ENCODE measurements at places on chromosomes 6 and 20.

- DNase-seq: no peak
Measured at GRCh38 chr6:137399881-137400443, 94.2 kb downstream of the OLIG3 start.

- no peak for DNase-seq
Measured at GRCh38 chr6:105892577-105893262, 193.4 kb upstream of the PRDM1 start.

DNA sequence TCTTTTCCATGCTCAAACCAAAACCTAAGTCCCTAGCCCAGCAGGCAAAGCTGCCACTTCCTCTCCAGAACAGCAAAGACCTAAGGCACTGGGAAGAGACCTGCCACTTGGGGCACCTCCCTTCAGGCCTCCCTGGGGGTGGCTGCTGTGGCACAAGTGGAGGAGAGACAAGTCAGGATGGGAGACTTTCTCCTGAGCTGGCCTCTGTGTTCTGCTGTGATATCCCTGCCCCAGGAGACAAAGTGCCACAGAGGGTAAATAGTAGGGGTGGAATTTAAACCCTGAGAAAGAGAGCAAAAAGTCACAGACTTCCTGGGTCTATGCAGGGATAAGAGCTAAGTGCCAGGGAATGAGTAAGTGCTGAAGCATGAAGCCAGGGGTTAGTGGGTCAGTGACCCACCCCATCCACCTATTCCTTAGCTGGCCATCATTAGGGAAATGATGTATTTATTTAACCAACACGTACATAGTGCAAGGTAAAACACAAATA, 84.2 kb downstream of the MRPL14 start:
- DNase-seq: no peak

DNA sequence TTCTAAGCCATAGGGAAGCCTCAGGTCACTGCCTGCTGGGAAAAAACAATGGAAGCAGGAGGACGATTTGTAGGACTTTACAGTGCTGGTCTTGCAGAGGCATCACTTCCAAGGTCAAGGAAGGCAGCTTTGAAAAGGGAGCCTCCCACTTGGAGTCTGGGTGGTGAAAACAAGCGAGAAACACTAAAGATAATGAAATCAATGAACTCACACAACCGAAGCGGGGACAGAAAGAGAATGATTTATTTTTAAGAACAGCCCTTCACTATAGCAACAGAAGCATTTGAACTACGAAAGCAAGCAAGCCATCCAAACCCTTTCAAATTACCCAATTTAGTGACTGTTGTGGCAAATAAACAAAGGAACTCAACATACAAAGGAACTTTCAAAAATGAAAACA, 227.5 kb downstream of the THBS2 start:
- no peak for DNase-seq

- DNase-seq: no peak
Measured at GRCh38 chr20:50876063-50876685, 55.1 kb downstream of the ADNP start.

DNA sequence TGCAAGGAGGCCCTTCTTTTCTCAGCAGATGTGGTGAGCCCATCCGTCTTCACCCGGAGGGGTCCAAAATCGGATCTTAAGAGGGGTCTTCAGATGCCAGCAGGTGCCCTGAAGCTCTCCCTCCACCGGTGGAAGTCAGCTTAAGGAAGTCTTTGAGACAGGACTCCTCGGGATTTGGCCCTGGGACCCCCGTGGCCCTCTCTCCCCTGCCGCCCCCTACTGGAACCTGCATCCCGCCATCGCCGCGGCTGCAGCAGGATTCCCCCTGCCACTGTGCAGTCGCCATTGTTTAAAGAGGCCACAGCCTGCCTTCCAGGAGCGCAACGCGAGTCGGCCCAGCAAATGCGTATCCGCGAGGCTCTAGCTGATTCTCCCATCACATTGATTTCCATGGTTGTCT, 292.5 kb upstream of the ZNF337 start:
- no peak for DNase-seq

DNA sequence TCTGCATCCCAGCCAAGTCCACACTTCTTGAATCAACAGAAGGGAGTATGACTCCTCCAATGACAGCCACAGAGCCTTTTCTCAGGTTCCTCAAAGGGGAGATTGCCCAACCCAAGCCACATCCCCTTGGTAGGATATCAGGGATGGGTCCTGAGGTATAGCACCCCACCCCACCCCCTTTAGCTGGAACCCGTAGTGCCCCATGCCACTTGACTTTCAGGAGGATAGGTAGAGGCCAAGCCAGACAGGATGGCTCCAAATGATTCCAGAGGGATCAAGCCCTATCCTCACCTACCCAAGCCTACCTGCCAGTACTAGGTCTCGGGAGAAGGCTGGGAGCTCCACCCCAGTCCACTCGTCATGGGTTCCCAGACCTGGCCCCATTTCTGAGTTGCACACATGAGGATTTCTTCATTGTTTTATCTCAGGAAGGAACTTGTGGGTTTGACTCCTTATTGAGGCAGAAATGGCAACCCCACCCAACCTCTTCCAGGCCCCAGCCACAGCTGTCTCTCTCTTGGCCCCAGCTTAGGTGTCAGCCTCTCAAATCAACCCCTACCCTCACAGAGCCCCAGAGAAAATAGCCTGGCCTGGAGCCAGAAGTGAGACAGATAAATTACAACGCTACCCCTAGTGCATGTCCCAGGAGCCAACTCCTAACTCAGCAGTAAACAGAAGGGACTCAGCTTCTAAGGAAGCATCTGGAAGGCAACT, 3.6 kb downstream of the CCND3 start:
- no peak for DNase-seq

- no peak for DNase-seq
Measured at GRCh38 chr20:20712004-20712473, 405 bp downstream of the RALGAPA2 start.

GRCh38 chr6:144782634-144783033, 497.5 kb downstream of the UTRN start:
- DNase-seq: no peak

GRCh38 chr6:110990840-110991576, 9.2 kb downstream of the RPF2 start:
- DNase-seq: no peak

GRCh38 chr20:23125625-23126191, 39.6 kb upstream of the CD93 start:
- DNase-seq: no peak

DNA sequence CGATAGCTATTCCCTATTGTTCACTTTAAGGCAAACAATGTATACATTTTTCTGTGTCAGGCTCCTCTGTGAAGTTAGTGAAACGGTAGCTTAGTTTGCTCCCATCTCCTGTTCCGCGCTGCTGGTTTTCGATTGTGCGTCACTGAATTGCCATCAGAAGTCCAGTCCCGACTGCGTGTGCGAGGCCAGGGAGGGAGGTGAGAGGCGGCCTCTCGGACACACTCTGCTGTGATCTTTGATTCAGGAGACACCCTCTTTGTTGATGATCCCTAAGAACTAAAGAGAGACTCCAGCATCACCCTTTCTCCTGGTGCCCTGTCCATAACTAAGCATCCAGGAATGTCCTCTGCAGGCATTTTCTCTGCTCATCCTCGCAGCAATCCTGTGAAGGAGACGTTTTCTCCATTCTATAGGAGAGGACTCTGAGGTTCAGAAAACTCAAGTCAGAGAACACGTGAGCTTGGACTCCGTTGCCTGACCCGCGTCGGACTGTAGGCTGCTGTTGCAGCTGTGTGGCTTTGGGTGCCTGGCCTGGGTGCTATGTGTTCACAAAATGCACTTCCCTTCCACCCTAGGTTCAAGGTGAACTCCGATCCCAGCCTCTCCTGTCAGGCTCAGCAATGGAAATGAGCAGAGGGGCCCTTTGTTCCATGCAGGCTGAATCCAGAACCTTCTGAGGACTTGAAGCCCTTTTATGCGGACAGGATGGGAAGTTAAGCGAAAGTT, 24.1 kb upstream of the UNC93A start:
- no peak for DNase-seq

DNA sequence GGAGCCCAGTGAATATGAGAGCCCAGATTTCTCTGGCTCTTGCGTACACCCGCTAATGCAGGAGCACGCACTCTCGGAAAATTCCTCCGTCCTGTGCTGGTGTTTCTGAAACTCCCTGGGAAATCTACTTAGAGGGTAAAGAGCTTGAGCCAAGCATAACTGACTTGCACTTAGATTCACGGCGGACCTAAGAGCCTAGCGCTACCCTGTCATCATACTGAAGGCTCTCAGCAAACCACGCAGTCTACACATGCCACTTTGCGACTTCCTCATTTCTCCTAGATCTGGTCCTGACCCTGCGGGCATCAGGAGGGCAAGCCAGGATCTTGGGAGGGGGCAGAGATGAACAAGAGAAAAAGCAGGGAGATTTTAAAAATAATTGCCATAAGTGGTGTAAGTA, 324.7 kb downstream of the CD83 start:
- no peak for DNase-seq

DNA sequence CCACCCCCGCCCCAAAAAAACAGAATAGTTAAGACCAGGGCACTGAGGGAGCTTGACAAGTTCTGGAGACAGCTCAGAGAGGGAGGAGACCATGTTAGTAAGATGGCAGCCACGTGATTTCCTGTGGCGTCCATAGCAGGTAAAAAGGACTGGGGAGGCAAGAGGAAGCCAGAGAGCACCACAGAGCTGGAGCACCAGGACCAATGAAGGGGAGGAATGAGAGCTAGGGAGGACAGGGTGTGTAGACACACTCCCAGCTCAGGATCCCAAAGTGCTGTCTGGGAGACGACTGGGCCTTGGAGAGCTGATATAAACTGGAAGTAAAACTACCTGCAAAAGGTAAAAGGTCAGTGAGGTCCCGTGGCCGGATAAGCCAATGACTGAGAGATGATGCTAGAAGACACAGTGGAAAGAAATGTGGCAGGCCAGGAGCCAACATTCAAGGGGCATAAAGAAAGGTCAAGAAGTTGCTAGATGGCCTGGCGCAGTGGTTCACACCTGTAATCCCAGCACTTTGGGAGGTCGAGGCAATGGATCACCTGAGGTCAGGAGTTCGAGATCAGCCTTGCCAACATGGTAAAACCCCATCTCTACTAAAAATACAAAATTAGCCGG, 39.0 kb downstream of the SLC23A2 start:
- peak; percentile 8 for DNase-seq

GRCh38 chr20:62222972-62223371, 2.9 kb upstream of the HRH3 start:
- DNase-seq: no peak

- no peak for DNase-seq
Measured at GRCh38 chr6:115948751-115949150, 111.9 kb downstream of the FRK start.

DNA sequence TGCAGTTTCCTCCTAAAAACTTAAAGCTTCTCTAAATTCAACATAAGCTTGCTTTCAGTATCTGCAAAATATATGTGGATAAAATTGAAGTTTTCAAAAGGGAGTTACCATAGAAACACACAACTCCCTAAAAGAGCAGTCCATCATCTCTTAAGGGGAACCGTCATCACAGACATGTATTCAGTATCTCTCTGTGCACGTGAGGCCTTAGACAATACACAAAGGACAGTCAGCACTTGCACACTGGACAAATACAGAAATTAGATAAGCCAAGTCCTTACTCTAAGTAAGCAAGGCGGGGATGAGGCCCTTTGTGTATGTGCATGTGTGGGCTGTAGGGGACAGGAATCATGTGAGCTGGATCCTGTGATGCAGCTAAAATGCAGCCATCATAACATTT, 136.6 kb downstream of the BACH2 start:
- no peak for DNase-seq

Measured in stimulated activated naive CD4-positive, alpha-beta T cell treated with Interleukin-2 at 50 U/mL for 16 hours (primary cell).